ENCODE measurements at places on chromosomes 2 and 18.

DNA sequence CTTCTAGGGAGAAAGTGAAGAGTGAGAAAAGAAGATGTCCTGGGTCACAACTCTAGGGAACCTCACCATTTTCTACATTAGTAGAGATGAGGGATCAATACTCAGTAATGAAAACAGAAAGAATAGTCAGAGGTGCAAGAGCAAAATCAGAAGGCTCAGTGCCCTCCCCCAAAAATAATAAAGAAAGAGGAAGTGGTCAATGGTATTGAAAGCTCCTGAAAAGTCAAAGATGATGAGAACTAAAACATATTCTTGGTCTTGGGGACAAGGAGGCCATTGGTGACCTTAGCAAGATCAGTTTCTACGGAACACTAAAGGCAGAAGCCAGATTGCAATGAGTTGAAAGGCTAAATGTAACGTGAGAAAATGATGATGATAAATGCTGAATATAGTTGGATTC, 24.5 kb upstream of the MYO1B start:
- no peak for DNase-seq

- DNase-seq: no peak
These were observed 220.3 kb downstream of the ANAPC1 start for GRCh38 chr2:111663471-111664274.

DNA sequence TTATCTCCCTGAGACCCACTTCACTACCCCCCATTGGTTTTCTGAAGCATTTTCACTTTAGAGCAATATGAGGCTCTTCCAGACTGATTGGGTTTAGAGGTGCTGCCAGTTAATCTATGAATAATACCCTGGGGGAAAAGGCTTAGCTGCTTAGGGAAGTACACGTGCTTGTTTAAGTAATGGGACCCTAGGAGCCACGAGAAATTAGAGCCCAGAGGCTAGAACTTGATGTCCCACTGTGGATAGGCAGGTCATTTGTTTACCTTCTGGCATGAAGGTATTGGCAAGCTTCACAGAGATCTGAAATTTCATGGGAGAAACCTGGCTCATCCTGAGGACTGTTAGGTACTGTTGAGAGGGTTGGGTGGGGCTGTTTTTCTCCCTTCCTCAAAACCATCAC, 59.7 kb downstream of the CLIP4 start:
- DNase-seq: no peak

- no peak for DNase-seq
These were observed 190.4 kb downstream of the MC4R start for GRCh38 chr18:60182223-60182622.

GRCh38 chr2:128538396-128538795, 219.7 kb upstream of the HS6ST1 start:
- no peak for DNase-seq

DNA sequence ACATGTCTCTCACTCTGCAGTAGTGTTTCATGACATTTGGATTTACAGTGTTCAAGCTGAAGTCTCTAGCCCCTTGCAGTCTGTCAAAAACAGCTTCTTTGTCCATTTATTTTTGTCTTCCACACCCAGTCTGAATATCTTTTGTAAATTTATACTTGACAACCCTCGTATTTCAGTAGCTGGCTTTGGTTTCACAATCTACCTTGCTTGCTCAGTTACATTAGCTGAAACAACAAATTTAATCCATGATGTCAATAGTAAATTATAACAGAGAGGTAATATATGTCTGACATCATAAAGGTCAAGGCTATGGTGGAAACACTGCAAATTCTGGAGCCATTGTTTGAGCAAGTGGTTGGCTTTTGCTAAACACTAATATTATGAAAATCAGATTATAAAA, 328.7 kb downstream of the MTX2 start:
- no peak for DNase-seq

GRCh38 chr2:239295377-239296019, 105.3 kb downstream of the HDAC4 start:
- no peak for DNase-seq

- DNase-seq: no peak
These were observed 223.0 kb downstream of the RND3 start for GRCh38 chr2:150264442-150264841.

DNA sequence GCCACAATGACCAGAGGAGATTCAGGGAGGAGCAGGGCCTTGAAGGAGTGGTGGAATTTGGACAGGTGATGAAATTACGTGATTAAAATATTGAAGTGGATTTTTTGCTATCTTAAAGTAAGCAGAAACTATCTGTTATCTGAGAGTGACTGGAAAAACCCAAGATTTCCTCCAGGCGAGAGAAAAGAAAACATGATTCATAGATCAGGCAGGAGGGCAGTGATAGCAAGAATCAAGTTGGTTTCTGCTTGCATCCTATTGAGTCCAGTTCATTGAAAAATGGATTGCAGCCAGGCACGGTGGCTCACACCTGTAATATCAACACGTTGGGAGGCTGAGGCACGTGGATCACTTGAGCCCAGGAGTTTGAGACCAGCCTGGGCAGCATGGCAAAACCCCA, 127.8 kb downstream of the NXPH2 start:
- no peak for DNase-seq

DNA sequence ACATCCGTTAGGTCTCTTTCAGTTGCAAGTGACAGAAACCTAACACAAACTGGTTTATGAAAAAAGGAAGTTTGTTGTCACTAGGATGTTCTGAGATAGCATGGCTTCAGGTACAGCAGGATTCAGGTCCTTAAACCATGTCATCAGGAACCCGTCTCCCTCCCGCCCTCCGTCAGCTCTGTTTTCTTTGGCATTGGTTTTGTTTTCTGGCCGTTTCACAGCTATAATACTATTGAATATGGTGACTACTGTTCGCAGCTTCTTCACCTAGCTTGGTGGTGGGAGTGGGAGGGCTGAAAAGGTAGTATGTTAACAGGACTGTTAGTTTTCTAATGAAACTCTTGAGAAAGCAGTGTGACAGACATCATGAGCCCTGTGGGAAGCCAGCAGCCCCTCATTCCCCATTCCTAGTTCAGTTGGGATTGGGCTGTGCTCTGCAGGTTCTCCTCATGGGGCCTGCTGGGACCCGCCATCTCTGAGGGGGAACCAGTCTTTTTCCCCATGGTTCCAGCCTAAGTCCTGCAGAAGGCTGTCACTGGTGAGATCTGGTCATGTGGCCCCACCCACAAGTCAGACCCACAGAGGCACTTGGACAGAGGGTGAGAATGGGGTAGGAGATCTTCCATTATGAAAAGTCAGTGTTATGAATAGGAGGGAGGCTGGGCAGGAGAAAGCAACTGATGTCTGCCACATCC, 12.1 kb downstream of the PTMA start:
- DNase-seq: no peak

GRCh38 chr18:7958081-7958896, 391.2 kb downstream of the PTPRM start:
- DNase-seq: no peak

DNA sequence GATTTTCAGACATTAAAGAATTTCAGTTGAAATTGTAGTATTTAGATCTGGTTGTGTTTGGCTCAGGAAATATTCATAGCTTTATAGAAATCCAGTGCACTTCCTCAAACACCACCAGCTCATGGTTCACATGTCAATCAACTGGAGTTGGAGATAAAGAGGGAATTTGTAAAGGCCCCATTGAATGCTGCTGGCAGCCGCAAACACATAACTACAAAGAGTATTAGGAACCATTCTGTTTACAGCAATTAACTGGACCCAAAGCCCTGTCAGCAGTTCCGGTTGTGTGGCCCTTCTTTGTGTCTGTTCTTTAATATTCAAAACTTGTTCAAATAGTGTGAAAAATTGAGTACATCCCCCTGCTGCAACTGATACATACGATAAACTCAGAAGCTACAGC, 107.4 kb upstream of the LRRTM4 start:
- DNase-seq: no peak

DNA sequence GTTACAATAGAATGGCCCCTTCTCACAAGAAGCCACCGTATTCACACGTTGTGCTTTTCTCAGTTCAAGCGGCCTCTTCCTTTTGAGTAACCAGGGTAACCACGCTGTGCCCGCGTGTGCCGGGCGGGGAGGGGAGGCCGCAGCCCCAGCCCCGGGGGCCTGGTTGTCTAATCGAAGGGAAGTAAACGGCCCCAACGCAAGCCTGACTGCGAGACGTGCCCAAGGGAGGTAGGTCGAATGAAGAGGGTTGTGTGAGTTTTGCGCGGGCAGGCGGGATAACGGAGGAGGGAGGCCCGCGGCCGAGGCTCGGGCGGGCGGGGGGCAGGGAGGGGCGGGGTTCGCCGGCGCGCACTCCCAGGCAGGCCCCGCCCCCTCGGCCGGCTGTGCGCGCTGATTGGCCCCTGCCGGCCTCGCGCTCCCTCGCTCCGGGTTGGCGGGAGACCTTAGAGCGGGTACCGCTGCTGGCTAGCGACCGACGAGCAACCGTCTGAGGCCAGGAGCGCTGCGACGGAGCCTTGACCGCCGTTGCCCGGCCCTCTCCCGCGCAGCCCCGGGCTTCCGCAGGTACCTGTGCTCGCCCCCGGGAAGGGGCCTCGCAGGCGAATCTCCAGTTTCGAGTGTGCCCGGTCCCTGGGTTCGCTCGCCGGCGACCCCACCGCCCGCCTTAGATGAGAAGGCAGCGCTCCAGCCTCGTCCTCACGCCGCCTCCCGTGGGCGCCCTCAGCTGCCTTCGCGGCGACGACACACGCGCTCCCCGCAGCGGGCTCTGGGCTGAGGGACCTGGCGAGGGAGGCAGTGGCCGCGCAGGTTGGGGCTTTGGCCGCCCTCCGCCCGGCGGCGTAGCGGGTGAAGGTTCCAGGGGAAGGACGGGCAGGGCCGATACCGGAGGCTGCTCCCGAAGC, at the start of gene SPDYA:
Gene SPDYA, plus strand, starts transcription at position 451 of the 902 bp plus-strand sequence. CDS start 5,181 bp downstream, outside the sequence.
- DNase-seq: no peak

GRCh38 chr2:201451292-201452057, at the start of the genes STRADB and TRAK2:
Gene STRADB, plus strand, starts transcription at chr2:201451740. Its CDS starts 3,101 bp downstream, at chr2:201454841.
Gene TRAK2, minus strand, starts transcription at chr2:201451458. Its CDS starts 30,951 bp downstream, at chr2:201420507.
- peak; percentile 85 for DNase-seq

GRCh38 chr2:138202762-138203161, 238.5 kb downstream of the HNMT start:
- DNase-seq: no peak

DNA sequence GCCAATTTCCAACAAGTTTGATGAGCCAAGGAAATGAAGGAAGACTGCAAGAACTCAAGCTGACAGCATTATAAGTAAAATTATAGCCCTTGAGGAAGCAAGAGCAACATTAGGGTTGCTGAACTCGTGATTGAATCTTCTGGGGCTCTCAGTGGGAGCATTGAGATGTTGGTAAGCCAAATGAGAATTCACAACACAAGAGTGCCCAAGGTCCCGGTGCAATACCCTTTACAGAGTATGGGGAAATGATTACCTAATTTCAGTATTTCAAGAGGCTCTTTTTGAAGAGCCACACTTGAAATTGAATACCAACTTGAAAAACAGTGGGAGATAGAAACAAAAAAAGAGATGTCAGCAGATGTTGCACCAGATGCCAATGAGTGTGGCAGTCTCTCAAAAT, 554.5 kb downstream of the STK39 start:
- no peak for DNase-seq

- no peak for DNase-seq
These were observed 24.6 kb downstream of the INSIG2 start for GRCh38 chr2:118112771-118113334.

DNA sequence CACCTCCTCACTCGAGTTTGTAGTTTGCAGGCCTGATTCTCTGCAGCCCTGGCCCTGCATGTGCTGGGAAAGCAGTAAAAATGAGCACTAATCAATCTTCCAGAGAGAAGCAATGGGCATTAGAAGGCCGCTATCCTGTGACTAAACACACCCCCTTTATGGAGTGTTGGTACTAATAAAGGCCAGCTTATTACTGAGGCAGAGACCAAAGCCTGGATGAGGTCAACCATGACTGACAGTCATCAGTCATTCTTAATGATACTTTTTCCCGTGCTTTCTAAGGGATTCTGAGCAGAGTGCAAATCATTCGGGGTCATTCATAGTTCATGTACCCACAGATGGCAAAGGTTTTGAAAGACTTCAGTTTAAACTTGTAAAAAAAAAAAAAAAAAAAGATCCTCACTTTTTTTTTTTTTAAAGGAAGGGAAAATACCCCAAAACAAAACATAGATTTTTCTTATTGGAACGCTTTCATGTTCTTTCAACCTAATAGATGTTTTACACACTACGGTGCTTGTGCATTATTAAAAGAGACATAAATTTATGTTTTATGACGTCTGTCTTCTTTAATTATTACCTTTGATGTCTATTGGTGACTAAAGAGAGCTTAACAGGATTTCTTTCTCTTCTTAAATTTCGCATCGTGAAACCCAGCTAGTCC, 13.2 kb downstream of the TSHZ1 start:
- no peak for DNase-seq

DNA sequence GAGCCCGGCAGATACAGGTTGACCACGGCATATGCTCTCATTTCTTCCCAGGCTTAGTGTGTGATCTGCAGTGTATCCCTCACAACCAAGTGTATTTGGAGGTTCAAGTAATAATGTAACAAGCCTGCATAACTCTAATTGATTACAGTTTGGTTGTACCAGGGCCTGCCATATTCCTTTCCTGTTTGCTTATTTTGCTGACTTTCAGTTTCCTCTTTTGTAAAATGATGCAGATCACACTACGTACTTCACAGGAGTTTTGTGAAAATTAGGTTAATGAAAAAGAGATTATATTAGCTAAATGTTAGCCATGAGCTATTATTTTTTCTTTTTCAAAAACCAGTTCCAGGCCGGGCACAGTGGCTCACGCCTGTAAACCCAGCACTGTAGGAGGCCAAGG, 25.8 kb downstream of the SLC3A1 start:
- DNase-seq: no peak

Measured in iPS DF 19.7 (cell line).